D341Med (cell line): ENCODE measurements at places on chromosomes 16 and 17.

DNA sequence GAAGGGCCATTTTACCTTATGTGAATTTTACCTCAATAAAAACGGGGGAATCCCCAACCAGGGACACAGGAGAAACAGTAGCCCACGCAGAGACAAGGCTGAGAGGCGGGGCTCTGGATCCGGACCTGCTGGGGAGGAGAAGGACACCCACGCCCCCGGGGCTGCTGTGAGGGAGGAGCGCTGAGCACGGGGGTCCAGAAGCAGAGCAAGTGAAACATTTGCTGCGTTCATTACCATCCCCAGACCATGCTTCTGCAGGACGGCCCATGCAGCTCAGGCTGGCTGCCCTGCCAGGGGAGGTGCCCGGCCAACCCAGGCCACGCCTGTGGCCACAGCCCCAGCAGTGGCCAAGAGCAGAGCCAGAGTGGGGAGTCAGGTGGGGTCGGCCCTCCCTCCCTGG lies 50.0 kb downstream of the KCNJ18 start:
- DNase-seq = no peak

- DNase-seq = no peak
Observed at GRCh38 chr16:49781401-49781800, 74.5 kb downstream of the ZNF423 start.

GRCh38 chr16:10988164-10988803 lies 43.9 kb downstream of the CLEC16A start:
- no peak for DNase-seq

GRCh38 chr17:49028271-49028670 lies 31.1 kb downstream of the IGF2BP1 start:
- no peak for DNase-seq

DNA sequence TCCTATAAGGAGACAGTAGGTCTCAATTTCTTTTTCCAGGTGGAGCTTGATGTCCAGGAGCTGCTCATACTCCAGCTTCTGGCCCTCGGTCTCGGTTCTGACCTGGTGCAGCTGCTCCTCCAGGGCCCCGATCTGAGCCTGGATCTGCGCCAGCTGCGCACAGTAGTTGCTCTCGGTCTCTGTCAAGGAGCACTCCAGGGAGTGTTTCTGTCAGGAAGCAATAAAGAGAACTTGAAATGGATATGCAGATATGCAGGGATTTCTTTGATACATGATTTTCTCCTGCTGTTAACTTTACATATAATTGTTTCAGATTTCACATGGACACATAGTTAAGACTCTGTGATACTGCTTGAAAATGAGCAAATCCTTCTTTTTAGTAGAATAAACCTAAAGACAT lies 4.7 kb downstream of the KRT25 start:
- no peak for DNase-seq

GRCh38 chr17:52036416-52036815 lies 122.1 kb downstream of the CA10 start:
- no peak for DNase-seq

- DNase-seq = no peak
Observed at GRCh38 chr16:50933262-50933661, 191.4 kb downstream of the CYLD start.

- DNase-seq = no peak
Observed at GRCh38 chr16:85190572-85190971, 78.3 kb upstream of the CIBAR2 start.

GRCh38 chr17:5825717-5826330 lies 241.5 kb upstream of the NLRP1 start:
- no peak for DNase-seq
